ENCODE measurements at places on chromosomes 12 and 14.

GRCh38 chr14:54642801-54643695 lies 76.1 kb downstream of the SAMD4A start:
- no peak for DNase-seq

GRCh38 chr12:56293795-56294194 lies 6.3 kb downstream of the CS start:
- DNase-seq: no peak

DNA sequence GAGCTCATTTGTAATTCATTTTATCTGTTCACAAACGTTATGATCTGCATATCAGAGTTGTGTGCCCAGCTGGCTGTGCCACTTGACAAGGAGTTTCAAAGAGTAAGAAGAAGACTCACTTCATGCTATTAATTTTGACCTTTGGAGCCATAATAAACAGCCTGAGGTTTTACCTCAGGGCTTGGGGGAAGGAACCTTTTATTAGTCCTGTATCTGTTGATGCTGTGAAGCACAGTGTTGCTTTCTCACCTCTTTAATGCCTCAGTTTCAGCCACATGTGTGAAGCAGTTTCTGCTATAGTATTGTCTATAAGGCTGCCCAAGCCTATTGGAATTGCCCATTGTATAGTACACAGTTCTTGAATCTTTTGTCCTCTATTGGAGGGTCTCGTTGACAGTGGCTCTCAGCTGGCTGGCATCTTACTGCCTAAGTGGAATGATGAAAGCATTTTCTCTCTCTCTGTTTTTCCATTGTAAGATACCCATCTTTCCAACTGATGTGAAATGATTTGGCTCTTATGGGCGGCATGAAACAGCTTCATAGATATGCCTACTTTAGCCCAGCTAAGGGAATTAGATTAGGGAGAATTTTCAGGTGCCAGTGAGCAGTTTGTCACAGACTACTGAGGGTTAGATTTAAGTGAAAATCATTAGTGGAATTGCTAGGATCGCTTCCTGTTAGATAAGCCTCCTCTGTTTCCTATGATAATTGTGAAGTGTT lies 34.7 kb downstream of the GPATCH2L start:
- no peak for DNase-seq

GRCh38 chr12:12387501-12387900 lies 30.6 kb downstream of the BORCS5 start:
- no peak for DNase-seq

DNA sequence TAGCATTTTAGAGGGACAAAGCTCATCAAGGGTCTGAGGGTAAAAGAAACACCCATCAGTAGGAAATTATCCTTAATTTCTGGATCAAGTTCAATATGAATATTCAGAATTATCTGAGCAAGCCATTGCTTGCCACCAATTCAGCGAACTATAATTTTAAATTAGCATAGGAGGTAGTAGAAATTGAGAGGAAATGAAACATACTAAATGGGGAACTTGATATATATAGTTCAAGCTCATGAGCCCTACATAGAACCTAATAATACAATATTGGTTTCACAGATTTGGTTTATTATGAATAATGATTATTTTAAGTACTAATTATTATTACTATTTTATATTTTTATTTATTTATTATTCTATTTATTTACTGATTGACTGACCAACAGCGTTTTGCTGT lies 42.1 kb upstream of the GXYLT1 start:
- DNase-seq: no peak

- DNase-seq: no peak
Measured at GRCh38 chr14:56794088-56794556, 16.2 kb downstream of the OTX2 start.

GRCh38 chr12:18643681-18644080 lies 94.1 kb downstream of the PLCZ1 start:
- DNase-seq: no peak

GRCh38 chr12:104929977-104930376 lies 28.1 kb downstream of the SLC41A2 start:
- DNase-seq: no peak

- DNase-seq: no peak
Measured at GRCh38 chr12:26451763-26452162, 256.4 kb downstream of the SSPN start.

- DNase-seq: no peak
Measured at GRCh38 chr14:45715946-45716345, 462.9 kb upstream of the MIS18BP1 start.

- no peak for DNase-seq
Measured at GRCh38 chr14:95697764-95698163, 11.5 kb downstream of the TCL1B start.

- DNase-seq: peak; percentile 79
Measured at GRCh38 chr14:72518809-72519377, 375.0 kb downstream of the DPF3 start.

GRCh38 chr12:114013575-114014345 lies 47.6 kb upstream of the RBM19 start:
- no peak for DNase-seq

DNA sequence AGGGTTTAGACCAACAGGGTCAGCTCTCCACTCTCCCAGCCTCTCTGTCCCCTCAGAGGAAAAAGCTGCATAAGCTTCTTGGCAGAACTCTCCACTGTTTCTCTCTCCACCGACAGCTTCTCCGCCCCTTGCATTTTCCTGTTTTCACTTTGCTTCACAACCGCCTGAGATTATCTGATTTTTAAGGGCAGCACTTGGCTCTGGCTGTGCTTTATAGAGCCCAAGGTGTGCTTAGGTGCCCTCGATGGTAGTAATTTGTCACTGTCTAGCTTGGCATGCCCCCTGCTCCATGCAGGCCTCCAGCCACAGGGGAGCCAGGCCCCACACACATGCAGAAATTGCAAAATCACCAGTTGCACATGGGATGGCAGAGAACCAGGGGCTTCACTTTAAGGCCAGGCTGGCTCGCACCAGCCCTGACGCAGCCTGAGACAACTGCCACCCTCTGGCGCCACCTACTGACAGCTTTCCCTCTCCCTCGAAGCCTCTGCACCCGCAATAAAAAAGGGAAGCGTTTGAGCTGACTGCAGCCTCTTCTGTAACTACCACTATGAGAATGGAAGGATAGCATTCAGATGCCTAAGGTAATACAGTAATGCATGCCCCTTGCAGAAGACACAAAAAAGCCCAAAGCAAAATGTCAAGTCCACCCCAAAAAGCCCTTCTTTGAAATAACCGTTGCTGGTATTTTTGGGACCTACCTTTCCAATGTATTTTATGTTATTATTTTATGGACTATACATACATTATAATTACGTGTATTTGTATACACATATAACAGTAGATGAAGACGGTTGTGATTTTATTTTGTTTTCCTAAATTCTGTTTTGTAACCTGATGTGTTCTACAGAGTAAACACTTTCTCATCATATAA lies 32.0 kb upstream of the RIMBP2 start:
- DNase-seq: peak; percentile 45

DNA sequence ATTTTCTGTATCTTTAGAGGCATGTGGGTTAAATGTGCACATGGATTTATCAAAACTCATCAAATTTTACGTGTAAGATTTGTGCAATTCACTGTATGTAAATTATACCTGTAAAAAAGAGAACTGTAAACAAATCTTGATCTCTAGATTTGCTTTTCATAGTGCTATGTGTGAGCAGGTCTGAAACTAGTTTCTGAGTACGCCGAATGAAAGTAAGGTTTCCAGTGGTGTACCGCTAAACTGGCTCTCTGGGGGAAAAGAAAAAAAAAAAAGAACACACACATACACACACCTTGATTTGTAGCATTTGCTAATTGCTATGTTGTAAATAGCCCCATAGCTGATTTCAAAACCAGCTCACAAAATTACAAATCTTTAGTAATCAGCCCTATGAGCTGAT lies 8.6 kb upstream of the SLC41A2 start:
- DNase-seq: peak; percentile 73

DNA sequence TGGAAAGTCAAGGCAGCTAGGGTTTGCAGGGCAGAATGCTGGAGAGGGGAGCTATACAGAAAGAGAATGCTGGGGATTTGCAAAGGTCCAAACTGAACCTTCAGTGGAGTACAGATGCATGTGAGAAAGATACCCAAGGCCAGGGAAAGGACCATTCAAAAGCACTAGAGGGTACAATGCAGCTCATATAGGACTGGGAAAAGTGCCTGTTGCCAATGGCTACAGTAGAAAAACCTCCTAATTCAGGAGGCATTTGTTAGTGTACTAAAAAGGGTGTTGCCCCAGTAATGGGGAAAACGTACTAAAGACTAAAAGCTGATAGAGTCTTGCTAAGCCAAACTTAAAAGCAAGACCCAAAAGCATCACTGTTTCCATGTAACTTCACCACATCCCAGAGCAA lies 30.1 kb downstream of the E2F7 start:
- DNase-seq: no peak

GRCh38 chr14:65261425-65261920 lies 151.1 kb upstream of the FUT8 start:
- no peak for DNase-seq

GRCh38 chr14:64053694-64054669 lies 201.2 kb downstream of the SYNE2 start:
- no peak for DNase-seq

DNA sequence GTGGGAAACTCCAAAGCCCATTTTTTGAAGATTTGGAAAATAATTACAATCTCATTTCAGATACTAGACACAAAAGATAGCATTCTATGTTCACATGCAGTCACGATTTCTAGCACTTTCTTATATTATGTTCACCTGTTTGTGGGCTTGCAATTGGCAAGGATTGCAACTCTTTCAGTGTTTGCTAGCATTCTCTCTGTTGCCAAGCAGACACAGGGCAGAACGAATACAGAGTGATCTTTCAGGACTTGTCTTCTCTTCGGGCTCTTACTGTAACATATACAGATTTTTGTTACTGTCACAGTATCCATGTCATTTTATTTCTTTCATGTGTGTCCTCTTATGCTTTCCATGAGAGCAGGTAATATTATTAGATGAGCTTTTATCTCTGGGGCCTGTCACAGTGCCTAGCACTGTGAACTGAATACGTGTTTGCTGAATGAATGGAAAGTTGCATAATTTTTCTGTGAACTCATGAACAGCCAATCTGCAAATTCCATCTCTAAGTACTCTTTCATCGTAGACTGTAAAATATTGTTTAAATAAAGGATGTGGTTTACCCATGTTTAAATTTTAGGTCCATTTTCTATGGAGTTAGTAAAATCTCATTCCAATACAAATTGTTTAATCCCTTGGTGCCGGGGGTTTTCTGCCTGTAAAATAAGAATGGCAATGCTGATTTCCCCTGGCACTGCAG lies 105.1 kb downstream of the BMP4 start:
- DNase-seq: no peak

GRCh38 chr12:48695859-48696258 lies 13.8 kb upstream of the KANSL2 start:
- DNase-seq: no peak

- DNase-seq: no peak
Measured at GRCh38 chr14:40386433-40386832, 954.2 kb upstream of the FBXO33 start.

- no peak for DNase-seq
Measured at GRCh38 chr14:53840444-53840843, 116.2 kb downstream of the BMP4 start.

GRCh38 chr14:99263564-99264330 lies 8.2 kb downstream of the BCL11B start:
- DNase-seq: no peak

DNA sequence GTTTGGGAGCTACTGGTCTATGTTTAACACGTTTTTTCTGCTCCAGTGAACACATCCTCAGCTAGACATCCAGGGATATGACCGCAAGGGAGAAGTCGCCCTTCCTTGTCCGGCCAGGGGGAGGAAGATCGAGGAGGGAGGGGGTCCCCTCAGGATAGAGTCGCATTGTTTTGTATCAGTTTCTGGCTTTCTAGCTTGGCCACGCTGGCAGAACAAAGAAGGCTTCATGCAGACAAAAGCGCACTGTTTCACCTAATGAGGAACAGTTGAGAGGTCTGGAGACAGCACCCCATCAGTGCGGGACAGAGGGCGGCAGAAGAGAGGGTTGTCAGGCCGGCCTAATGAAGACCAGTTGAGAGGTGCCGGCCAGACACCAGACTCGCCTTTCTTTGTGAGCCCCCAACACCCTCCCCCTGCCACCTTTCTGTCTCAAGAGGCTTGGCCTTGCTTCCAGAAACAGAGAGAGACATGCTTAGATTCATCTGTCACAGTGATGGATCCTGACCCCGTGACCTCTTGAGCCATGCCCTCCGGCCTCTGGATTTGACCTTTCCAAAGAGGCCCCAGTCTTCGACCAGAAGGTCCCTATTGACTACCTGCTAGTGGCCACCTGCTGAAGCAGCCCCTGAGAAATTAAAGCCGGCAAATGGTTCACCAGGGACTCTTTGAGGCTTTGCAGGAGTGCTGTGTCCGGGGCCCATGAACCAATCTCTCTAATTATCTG lies 254.7 kb upstream of the TBX3 start:
- DNase-seq: no peak

GRCh38 chr12:132554845-132555630 lies 55.3 kb downstream of the LRCOL1 start:
- no peak for DNase-seq

- no peak for DNase-seq
Measured at GRCh38 chr12:127113945-127114344, 1153.0 kb upstream of the TMEM132C start.

DNA sequence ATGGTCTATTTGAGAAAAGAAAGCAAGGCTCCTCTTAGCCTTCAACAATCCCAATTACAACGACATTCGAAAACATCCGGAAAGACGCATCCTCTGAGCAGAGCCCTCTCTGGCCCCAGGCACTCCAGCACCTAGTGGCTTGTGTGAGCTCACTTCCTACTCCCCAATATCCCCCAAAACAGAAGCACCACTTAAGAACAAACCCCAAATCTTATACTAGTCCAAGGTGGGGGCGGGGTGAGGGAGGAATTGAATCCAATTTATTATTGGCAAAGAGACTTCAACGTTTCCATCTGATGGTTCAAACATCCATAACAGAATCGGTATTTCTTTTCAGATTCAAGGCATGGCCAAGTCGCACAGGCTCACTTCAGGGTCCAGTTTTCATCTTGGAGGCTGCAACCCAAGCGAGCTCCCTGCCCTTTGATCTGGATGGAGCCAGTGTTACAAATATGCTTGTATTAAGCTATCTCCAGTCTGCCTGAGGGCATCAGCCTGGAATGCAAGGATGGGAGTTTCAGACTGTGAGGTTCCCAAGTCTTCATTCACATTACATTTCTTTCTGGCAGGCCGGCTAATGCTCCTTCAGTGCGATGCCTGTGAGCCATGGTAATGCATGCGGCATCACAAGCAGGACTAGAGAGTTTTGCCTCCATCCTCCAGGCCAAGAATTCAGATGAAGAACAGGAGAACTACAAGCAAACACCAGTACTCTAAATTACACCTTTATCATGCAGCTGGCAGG lies 132.5 kb upstream of the FOXN3 start:
- DNase-seq: no peak

GRCh38 chr14:56664811-56665421 lies 85.3 kb downstream of the TMEM260 start:
- no peak for DNase-seq

DNA sequence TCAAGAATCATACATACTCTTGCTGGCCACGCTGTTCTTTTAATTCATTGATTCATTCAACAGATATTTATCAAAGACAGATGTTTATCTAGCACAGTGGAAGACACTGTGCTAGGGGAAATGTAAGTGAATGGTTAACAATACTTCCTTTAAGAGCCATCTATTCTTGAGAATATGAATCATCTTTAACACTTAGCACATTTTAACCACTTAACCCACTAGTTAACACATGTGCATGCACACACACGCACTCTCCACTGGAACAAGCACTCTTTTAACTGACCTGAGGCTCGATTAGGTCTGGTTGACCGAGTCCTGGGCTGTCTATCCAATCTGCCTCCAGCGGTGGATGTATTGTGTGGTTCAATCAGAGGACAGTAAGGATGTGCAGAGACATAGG lies 34.6 kb downstream of the LMNTD1 start:
- DNase-seq: no peak

GRCh38 chr14:101122237-101123141 lies 219.0 kb upstream of the RTL1 start:
- DNase-seq: no peak

Data from MM.1S (cell line).